Ovary (tissue), 10 donors: ENCODE measurements at places on chromosomes 2 and 18. TPM values are rescaled to one million over a fixed set of nuclear protein-coding genes. Genes with fewer than 3 reads are reported as not detected.

GRCh38 chr2:153109793-153110192, 368.8 kb downstream of the RPRM start:
- no peaks in the 10 kb centered on the region for H3K36me3 ChIP-seq
- no peaks in the 10 kb centered on the region for H3K27me3 ChIP-seq
- H3K4me1 ChIP-seq: peaks cover 2% of the 10 kb centered on the region

GRCh38 chr2:142849820-142850219, 27.6 kb upstream of the KYNU start:
- no peak overlapping the region for H3K27ac ChIP-seq
- H3K36me3 ChIP-seq: no peaks in the 10 kb centered on the region
- DNase-seq: no peak
- no peaks in the 10 kb centered on the region for H3K4me1 ChIP-seq

- H3K27me3 ChIP-seq: no peaks in the 10 kb centered on the region
- H3K4me1 ChIP-seq: no peaks in the 10 kb centered on the region
- H3K4me3 ChIP-seq: no peak overlapping the region
- no peak for DNase-seq
These were observed 267.6 kb downstream of the METTL4 start for GRCh38 chr18:2303517-2304238.

DNA sequence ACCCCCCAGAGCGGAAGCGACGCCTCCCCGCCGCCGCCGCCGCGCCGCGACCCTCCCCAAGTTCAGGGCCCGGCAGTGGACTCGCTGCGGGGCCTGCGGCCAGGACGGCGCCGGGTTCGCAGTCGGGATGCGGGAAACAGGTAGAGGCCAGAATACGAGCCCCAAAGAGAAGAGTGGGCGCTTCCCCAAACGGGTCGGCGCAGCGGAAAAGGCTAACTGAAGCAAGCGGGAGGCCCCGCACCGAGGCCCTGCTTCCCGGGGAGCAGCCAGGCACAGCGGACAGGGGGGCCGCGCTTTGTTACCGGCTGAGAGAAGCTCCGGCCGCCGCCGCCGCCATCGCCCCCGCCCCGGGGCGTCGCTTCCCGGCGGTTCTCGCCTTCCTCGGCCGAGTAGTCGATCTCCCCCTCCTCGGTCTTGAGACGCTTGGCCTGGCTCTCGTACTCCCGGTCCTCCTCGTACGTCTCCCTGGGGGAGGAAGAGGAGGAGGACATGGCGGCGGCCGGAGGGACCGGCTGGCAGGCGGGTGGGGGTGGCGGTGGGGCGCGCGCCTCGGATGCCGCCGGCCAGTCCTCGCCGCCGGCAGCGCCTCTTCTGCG, 494 bp downstream of the HNRNPLL start:
- DNase-seq: peak; percentile 40
- H3K4me3 ChIP-seq: peak overlapping the region; percentile 79
- peaks cover 8% of the 10 kb centered on the region for H3K4me1 ChIP-seq
- H3K27ac ChIP-seq: peak overlapping the region; percentile 95
- no peaks in the 10 kb centered on the region for H3K27me3 ChIP-seq

- no peaks in the 10 kb centered on the region for H3K4me1 ChIP-seq
- no peak overlapping the region for H3K4me3 ChIP-seq
- no peaks in the 10 kb centered on the region for H3K27me3 ChIP-seq
- no peaks in the 10 kb centered on the region for H3K36me3 ChIP-seq
- no peak for DNase-seq
These were observed 166.7 kb upstream of the SLC39A10 start for GRCh38 chr2:195490319-195490718.

DNA sequence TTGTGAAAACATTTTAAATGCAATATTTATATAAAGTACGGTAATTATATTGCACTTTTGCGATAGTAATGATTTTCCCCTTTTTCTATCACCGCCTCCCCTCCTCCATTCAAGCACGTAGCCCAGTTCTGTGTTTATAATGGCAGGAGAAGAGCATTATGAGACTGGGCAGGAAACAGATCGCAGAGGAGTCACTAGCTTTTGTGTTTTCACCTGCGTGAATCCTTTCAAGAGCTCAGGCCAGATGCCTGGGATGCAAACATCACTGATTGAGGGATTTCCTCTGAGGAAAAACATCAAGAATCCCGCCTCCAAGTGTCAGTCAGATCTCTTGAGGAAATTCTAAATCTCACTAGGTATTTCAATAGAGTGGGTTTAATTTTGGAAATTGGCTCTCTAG, 178.4 kb upstream of the FN1 start:
- DNase-seq: no peak
- no peaks in the 10 kb centered on the region for H3K36me3 ChIP-seq
- no peak overlapping the region for H3K27ac ChIP-seq

DNA sequence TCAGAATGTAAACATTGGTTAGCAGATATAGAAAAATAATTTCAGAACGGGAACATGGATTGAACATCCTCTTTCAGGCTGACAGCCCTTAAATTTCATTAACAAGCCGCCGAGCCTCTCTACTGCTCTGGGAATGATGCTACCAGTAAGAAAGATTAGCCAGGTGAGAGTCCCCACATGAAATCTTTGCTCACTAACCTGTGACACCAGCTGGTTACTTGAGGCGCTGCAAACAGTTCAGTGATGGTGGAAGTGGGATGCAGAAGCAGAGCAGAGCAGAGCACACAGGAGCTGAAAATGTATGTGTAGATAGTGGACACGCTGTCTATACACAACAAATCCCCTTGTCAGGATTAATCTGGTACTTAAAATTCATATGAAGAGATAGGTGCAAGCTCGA, 721.1 kb downstream of the DPP10 start:
- no peak overlapping the region for H3K4me3 ChIP-seq
- H3K27me3 ChIP-seq: no peaks in the 10 kb centered on the region
- no peaks in the 10 kb centered on the region for H3K4me1 ChIP-seq
- H3K36me3 ChIP-seq: no peaks in the 10 kb centered on the region
- no peak for DNase-seq
- H3K27ac ChIP-seq: no peak overlapping the region

GRCh38 chr18:29188760-29189159, 1011.8 kb upstream of the CDH2 start:
- DNase-seq: no peak
- H3K4me3 ChIP-seq: no peak overlapping the region
- no peaks in the 10 kb centered on the region for H3K4me1 ChIP-seq
- no peak overlapping the region for H3K27ac ChIP-seq

- H3K4me3 ChIP-seq: peak overlapping the region; percentile 68
- DNase-seq: peak; percentile 54
- H3K27ac ChIP-seq: peak overlapping the region; percentile 91
- H3K4me1 ChIP-seq: peaks cover 16% of the 10 kb centered on the region
- no peaks in the 10 kb centered on the region for H3K36me3 ChIP-seq
These were observed 1.6 kb downstream of the CRIM1 start for GRCh38 chr2:36356990-36357846.

Gene CTNNA2
- 0.32 TPM for total RNA-seq
